ENCODE measurements at places on chromosomes 6 and 20. TPM values are rescaled to one million over a fixed set of nuclear protein-coding genes. Genes with fewer than 3 reads are reported as not detected.

C6orf132 gene
- total RNA-seq: not detected

CTSA gene
- total RNA-seq: 55.5 TPM

TSPO2 gene
- total RNA-seq: not detected

HSPA12B gene
- 23.8 TPM for total RNA-seq

MAS1 gene
- not detected for total RNA-seq

TOMM34 gene
- total RNA-seq: 48.3 TPM

ANKEF1 gene
- 2.8 TPM for total RNA-seq

All from thoracic aorta endothelial cell (primary cell).